ENCODE measurements at places on chromosomes 1 and 21.

GRCh38 chr21:30129246-30129645 is 37.4 kb downstream of the CLDN17 start:
- DNase-seq: no peak

DNA sequence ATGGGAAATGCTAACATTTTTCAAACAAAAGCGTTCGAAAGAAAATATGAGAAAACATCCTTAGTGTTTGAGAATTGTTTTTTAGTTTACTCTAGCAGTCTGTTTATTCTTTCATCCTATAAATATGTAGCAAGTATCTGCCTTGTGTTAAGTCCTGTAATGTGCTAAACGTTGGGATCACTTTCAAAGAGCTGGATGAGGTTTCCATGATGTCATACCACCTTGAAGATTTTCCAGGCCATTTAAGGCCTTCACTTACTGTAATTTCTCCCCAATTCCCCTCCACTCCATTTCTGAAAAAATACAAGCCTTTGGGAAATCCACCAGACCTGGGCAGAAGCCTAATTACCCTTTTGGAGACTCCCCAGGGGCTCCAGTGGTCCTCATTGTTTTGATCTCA is 24.2 kb upstream of the CTBS start:
- DNase-seq: no peak

DNA sequence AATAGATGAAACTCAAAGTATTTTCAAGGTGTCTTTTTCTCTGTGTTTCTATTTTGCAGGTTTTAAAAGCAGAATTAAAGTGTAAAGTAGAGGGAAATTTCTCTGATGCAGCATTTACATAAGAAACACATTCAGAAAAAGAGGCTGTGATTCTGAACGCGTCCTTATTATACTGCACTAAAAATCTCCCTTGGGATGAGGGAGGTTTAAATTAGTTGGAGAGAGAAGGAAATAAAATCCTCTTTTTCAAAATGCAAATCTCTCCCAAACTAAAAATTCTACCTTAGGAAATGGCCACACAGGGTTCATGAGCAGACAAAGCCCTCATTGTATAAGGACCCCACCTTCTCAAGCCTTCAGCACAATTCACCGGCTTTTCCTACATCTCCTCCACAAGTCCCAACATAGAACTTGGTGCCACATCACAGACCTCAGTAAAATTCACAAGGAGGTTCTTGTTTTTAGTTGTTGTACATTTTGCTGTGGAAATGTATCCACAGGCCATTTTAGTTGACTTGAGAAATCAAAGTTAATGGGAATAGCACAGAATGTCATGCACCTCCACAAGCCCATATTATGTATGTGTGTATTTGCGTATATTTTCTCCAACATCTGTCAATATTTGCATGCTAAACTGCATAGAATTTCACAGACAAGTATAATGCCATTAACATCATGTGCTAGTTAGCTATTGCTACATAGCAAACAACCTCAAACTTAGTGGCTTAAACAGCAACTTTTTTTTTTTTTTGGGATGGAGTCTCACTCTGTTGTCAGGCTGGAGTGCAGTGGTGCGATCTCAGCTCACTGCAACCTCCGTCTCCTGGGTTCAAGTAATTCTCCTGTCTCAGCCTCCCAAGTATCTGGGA is 59.8 kb downstream of the MAB21L3 start:
- DNase-seq: no peak

GRCh38 chr1:1347663-1348419 is 1.4 kb downstream of the DVL1 start:
- DNase-seq: no peak

DNA sequence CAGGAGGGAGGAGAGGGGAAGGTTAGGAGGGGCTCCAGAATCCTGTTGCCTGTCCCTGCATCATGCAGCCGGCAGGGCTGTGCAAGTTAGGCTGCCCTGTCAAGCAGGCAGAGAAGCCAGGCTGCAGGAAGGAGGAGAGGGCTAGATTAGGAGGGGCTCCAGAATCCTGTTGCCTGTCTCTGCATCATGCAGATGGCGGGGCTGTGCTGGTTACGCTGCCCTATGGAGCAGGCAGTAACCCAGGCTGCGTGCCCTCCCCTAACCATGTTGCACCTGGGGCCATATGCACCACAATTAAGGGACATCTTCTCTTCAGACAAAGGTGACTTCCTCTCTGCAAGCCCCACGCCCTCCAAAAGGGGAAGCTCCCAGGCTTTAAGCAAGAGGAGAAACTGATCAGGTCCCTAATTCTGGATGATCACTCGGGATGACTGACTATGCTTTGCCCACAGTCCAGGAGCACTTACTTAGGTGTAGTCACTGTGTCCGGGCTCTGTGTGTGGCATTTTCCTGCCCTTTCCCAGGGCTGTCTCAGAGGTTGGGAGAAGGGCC is 457.4 kb downstream of the SETD4 start:
- DNase-seq: no peak

All from CD4-positive, alpha-beta T cell treated with Interleukin-12 subunit alpha and Interleukin-12 subunit beta, for 1 hour (primary cell).